ENCODE measurements at places on chromosomes 3 and 15. TPM values are rescaled to one million over a fixed set of nuclear protein-coding genes. Genes with fewer than 3 reads are reported as not detected.

DNA sequence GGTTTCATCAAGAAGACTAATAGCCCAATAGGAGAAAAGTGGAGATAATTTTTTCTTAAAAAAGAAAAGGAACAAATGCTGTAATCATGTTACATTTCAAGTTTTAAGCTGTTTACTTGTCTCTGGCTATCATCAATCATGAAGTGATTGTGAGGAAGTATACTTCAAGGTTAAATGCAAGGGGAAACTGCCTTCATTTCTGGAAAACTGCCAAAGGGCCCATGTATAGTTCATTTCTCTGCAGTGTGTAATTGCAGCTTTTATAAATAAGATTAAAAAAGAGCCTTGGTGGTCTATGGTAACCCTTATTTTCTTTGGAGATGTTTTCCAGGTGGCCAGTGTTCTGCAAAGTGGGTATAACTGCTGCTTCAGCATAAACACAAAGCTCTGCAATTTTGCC, 101.9 kb downstream of the GRM7 start:
- no peaks in the 10 kb centered on the region for H3K27me3 ChIP-seq
- no peak overlapping the region for H3K27ac ChIP-seq
- H3K4me3 ChIP-seq: no peak overlapping the region
- no peaks in the 10 kb centered on the region for H3K36me3 ChIP-seq
- no peak for DNase-seq

DNA sequence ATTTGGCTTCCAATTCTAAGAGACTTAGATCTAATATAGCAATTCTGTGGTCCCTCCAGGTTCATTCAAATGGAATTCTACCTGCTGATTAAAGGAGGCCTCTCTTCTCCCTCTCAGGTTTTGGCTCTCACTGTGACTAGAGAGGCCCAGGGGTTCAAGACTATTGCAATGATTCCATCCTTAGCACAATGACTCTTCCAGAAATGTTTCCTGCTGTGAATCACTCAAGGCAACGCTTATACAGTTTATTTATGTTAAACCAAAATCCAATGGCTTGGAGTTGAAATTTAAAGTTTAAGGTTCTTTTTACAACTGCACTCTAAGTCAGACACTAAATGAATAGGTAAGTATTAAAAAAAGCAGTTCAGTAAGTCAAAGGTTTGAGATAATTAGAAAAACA, 39.9 kb downstream of the IFT57 start:
- no peak overlapping the region for H3K4me3 ChIP-seq
- no peaks in the 10 kb centered on the region for H3K4me1 ChIP-seq
- DNase-seq: no peak
- no peaks in the 10 kb centered on the region for H3K36me3 ChIP-seq

DNA sequence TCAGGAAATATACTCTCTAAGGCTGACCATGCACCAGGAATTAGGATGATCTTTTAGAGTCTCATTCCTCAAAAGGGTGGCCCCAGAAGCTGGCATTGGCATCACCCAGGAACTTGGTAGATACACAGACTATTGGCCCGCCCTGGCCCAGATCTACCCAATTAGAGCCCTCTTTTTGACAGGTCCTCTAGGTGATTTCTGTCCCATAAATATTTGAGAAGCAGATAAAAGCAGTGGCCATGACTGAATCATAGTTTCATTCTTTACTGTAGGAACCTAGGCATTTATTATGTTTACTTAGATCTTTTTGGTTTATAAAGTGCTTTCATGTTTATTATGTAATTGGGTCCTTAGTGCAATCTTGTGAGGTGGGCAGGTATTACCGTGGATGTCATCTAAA, 7.6 kb downstream of the TLNRD1 start:
- H3K27ac ChIP-seq: no peak overlapping the region
- no peak for DNase-seq
- no peaks in the 10 kb centered on the region for H3K27me3 ChIP-seq
- H3K36me3 ChIP-seq: peaks cover 6% of the 10 kb centered on the region
- H3K4me3 ChIP-seq: no peak overlapping the region

- H3K4me3 ChIP-seq: no peak overlapping the region
- DNase-seq: no peak
- no peaks in the 10 kb centered on the region for H3K27me3 ChIP-seq
- no peaks in the 10 kb centered on the region for H3K4me1 ChIP-seq
- no peaks in the 10 kb centered on the region for H3K36me3 ChIP-seq
Measured at GRCh38 chr3:150956376-150956775, 16.2 kb downstream of the CLRN1 start.

GRCh38 chr15:79329171-79329611, 18.3 kb downstream of the TMED3 start:
- H3K4me1 ChIP-seq: peaks cover 6% of the 10 kb centered on the region
- H3K36me3 ChIP-seq: peaks cover 16% of the 10 kb centered on the region
- no peak overlapping the region for H3K4me3 ChIP-seq
- DNase-seq: peak; percentile 55

- peak overlapping the region; percentile 75 for H3K4me3 ChIP-seq
- peak; percentile 76 for DNase-seq
- peaks cover 16% of the 10 kb centered on the region for H3K4me1 ChIP-seq
- peaks cover 18% of the 10 kb centered on the region for H3K27me3 ChIP-seq
Measured at GRCh38 chr15:89332446-89332845, 2.2 kb downstream of the POLG start.

DNA sequence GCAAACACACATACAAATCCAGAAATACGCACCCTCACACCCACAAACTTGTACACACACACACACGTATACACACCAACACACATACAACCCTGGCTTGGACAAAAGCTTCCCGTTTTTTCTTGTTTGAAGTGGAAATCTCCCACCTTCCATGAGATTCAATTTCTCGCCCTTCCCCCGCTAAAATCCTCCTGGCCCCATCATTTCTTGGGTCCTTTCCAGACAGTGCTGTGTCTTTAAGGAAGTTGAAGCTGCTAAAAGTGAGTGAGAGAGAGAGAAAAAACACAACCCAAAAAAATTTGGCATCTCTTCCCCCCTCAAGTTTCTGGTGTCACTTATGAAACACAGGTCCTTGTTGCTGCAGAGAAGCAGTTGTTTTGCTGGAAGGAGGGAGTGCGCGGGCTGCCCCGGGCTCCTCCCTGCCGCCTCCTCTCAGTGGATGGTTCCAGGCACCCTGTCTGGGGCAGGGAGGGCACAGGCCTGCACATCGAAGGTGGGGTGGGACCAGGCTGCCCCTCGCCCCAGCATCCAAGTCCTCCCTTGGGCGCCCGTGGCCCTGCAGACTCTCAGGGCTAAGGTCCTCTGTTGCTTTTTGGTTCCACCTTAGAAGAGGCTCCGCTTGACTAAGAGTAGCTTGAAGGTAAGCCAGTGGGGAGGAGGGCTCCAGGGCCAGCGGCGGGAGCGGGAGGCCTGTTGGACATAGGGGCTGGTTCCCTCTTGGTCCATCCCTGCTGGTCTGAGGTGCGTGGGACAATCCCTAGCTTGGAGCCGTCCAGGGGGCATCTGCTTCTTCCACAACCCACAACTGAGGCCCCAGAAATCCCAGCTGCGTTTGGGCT, at the start of gene ISLR:
Gene ISLR, plus strand, starts transcription at position 331 of the 839 bp plus-strand sequence. CDS start 1,149 bp downstream, outside the sequence.
- no peaks in the 10 kb centered on the region for H3K27me3 ChIP-seq
- H3K27ac ChIP-seq: peak within 1 kb of the TSS; percentile 8
- H3K4me3 ChIP-seq: no peak within 1 kb of the TSS
- H3K4me1 ChIP-seq: no peaks in the 10 kb centered on the region
- DNase-seq: peak; percentile 56

- H3K27ac ChIP-seq: no peak overlapping the region
- DNase-seq: no peak
- H3K27me3 ChIP-seq: no peaks in the 10 kb centered on the region
- H3K36me3 ChIP-seq: no peaks in the 10 kb centered on the region
Measured at GRCh38 chr15:96974761-96975160, 644.3 kb downstream of the NR2F2 start.

GRCh38 chr3:14142567-14143270, 17.9 kb downstream of the TMEM43 start:
- H3K27ac ChIP-seq: peak overlapping the region; percentile 36
- peaks cover 69% of the 10 kb centered on the region for H3K36me3 ChIP-seq
- DNase-seq: peak; percentile 42
- H3K4me1 ChIP-seq: peaks cover 10% of the 10 kb centered on the region
- H3K27me3 ChIP-seq: no peaks in the 10 kb centered on the region
- no peak overlapping the region for H3K4me3 ChIP-seq

DNA sequence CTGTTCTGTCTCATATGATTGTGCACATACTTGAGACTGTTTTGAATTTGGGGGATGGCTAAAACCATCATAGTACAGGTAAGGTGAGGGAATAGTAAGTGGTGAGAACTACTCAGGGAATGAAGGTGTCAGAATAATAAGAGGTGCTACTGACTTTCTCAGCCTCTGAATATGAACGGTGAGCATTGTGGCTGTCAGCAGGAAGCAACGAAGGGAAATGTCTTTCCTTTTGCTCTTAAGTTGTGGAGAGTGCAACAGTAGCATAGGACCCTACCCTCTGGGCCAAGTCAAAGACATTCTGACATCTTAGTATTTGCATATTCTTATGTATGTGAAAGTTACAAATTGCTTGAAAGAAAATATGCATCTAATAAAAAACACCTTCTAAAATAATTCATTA, 5.1 kb downstream of the CCR5 start:
- H3K36me3 ChIP-seq: no peaks in the 10 kb centered on the region
- no peak for DNase-seq
- H3K27me3 ChIP-seq: no peaks in the 10 kb centered on the region

GRCh38 chr3:89847955-89848354, 740.5 kb downstream of the EPHA3 start:
- DNase-seq: no peak
- H3K4me3 ChIP-seq: no peak overlapping the region
- H3K27me3 ChIP-seq: no peaks in the 10 kb centered on the region
- no peaks in the 10 kb centered on the region for H3K4me1 ChIP-seq

GRCh38 chr3:148881286-148881685, 16.2 kb downstream of the CPA3 start:
- H3K4me3 ChIP-seq: no peak overlapping the region
- H3K27ac ChIP-seq: no peak overlapping the region
- no peaks in the 10 kb centered on the region for H3K27me3 ChIP-seq
- no peaks in the 10 kb centered on the region for H3K36me3 ChIP-seq
- H3K4me1 ChIP-seq: no peaks in the 10 kb centered on the region

DNA sequence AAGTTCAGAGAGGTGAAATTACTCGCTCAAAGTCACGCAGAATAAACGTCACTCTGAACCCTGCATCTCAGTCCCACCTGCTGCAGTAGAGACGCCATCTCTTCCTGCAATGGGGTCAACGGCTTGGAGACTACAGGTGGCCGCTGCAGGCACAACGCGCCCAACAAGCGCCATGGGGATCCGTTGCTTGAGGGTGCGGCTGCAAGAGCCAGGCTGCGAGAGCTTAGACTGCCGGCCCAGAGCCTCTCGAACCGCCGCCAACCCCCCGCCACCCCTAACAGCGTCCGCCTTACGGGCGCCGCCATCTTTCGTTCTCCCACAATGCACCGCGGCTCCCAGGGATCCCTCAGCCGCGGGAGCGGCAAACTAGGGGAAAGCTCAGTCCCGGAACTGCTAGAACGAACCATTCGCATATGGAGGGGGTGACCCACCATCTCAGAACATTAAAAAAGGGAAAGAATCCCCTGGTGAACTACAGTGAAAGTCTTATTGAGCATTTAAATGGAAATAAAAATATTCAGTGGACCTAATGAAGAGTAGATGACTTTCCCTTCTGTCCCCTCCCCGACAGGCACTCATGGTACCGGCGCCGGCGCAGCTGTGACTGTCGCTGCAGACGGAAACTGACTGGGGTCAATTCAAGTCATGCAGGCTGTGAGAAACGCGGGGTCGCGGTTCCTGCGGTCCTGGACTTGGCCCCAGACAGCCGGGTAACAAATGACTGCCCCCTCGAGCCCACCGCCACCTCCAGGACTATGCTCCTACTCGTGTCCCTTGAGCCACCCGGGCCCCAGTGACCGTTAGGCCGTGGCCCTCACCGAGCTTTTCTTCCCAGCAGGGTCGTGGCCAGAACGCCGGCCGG, at the start of the genes MRPL46 and MRPS11:
Gene MRPL46, minus strand, starts transcription at position 316 of the 862 bp plus-strand sequence. Its CDS starts 11 bp downstream, at position 305.
Gene MRPS11, plus strand, starts transcription at position 636 of the 862 bp plus-strand sequence. Its CDS starts 10 bp downstream, at position 646.
- H3K4me1 ChIP-seq: no peaks in the 10 kb centered on the region
- peak within 1 kb of the TSS; percentile 92 for H3K27ac ChIP-seq
- DNase-seq: peak; percentile 94
- H3K36me3 ChIP-seq: peaks cover 32% of the 10 kb centered on the region

- H3K4me1 ChIP-seq: no peaks in the 10 kb centered on the region
- no peak overlapping the region for H3K27ac ChIP-seq
- no peaks in the 10 kb centered on the region for H3K27me3 ChIP-seq
- DNase-seq: no peak
- no peak overlapping the region for H3K4me3 ChIP-seq
- H3K36me3 ChIP-seq: no peaks in the 10 kb centered on the region
Measured at GRCh38 chr3:168714609-168715240, 619.0 kb upstream of the GOLIM4 start.

DNA sequence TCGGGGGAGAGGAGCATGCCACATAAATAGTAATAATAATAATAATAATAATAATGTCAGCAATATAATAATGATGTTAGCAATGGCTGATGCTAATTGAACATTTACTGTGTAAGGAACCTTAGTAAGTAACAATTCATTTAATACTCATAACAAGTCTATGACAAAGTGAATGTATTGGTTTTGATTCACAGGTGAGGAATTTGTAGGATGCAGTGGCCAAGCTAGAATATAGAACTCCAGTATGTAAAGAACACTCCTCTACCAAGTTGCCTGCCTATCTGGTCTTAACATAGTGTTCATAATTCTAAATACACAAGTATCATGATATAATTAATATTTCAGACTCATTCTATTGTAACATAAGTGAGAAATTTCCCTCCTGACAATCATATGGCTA, 1016.5 kb downstream of the ROBO1 start:
- no peak overlapping the region for H3K4me3 ChIP-seq
- H3K4me1 ChIP-seq: no peaks in the 10 kb centered on the region
- H3K36me3 ChIP-seq: no peaks in the 10 kb centered on the region
- DNase-seq: no peak
- no peak overlapping the region for H3K27ac ChIP-seq
- H3K27me3 ChIP-seq: no peaks in the 10 kb centered on the region

- H3K4me3 ChIP-seq: peak overlapping the region; percentile 70
- peak overlapping the region; percentile 93 for H3K27ac ChIP-seq
- peaks cover 14% of the 10 kb centered on the region for H3K4me1 ChIP-seq
- H3K27me3 ChIP-seq: peaks cover 35% of the 10 kb centered on the region
- DNase-seq: peak; percentile 68
Measured at GRCh38 chr15:39692356-39693327, 90.0 kb downstream of the FSIP1 start.

The TRPC1 gene
- total RNA-seq: 24.3 TPM

The CP gene
- 0.59 TPM for total RNA-seq

The RPL39L gene
- total RNA-seq: 32.9 TPM

The MINAR1 gene
- 0.42 TPM for total RNA-seq

The CRTC3 gene
- total RNA-seq: 12.3 TPM

The FETUB gene
- not detected for total RNA-seq

The MUC13 gene
- total RNA-seq: not detected

The MED12L gene
- 15.5 TPM for total RNA-seq

The ZNF770 gene
- total RNA-seq: 95.2 TPM
